NCI-H1092 treated with DMSO at 0.1 percent for 48 hours (cell line): ENCODE measurements at places on chromosomes 5 and 9.

DNA sequence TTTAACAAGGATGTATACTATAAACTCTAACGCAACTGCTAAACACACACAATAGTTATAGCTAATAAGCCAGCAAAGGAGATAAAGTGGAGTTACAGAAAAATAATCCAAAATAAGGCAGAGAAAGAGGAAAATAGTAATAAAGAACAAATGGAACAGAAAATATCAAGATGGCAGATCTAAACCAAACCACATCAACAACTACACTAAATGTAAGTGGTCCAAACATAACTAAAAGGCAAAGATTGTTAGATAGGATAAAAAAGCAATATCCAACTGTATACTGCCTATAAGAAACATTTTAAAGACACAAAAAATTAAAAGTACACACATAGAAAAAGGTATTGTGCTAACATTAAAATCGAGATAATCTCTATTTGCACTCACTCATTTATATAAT is 5.6 kb upstream of the COL23A1 start:
- no peak for DNase-seq

GRCh38 chr5:96081276-96081858 is 119.7 kb upstream of the ELL2 start:
- no peak for DNase-seq

GRCh38 chr9:115144706-115145105 is 26.7 kb upstream of the TNC start:
- no peak for DNase-seq

DNA sequence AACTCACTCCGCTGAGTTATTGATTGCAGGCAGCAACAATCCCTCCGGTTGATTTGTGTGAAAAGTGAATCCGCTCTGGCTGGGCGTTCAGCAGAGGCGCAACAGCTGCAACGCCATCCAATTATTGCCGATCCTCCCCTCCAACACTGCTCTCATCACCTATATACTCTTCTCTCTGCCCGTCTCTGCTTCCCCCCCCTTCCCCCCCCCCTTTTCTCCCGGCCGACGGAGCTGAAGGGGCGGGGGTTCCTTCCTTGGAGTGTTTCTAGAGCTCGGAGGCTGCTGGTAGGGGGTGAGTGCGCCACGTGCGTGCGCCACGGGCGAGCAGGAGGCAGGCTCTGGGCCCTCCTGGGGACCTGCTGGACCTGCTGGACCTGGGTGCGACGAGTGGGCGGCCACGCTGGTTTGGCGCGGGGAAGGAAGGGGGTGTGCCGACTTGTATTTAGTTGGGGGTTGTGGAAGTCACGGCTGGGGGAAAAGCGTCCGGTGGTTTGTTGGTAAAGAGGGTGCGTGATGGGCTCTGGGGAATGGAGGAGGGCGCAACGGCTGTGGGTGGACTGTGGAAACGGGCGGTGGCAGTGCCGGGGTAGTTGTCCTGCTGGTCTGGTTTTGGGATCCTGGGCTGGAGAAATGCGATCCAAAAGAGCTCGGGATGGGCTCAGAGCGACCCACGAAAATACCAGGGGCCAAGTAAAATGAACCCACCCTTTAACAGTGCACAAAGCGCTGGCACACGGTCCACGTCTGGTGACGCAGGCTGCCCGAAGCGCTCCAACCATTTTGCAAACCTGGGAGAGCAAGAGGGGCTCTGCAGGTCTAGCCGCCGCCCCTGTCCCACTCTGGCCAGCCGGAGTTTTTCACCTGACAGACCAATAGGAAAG is 6.4 kb upstream of the MEF2C start:
- peak; percentile 58 for DNase-seq

DNA sequence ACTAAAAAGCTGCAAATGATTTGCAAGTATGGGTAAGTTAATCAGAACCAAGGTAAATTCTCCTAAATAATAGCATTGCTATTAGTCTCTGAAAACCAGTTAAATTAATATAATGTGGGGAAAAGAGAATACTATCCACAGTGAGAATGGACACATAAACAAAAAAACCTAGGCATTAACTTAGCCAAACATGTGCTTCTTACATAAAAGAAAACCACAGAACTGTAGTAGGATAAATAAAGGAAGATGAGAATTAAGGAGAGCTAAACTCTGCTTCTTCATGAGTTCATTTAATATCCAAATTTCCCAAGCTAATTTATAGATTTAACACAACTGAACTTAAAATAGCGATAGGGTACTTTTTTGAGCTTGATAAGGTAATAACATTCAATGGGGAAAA is 31.8 kb downstream of the ABCA1 start:
- no peak for DNase-seq

DNA sequence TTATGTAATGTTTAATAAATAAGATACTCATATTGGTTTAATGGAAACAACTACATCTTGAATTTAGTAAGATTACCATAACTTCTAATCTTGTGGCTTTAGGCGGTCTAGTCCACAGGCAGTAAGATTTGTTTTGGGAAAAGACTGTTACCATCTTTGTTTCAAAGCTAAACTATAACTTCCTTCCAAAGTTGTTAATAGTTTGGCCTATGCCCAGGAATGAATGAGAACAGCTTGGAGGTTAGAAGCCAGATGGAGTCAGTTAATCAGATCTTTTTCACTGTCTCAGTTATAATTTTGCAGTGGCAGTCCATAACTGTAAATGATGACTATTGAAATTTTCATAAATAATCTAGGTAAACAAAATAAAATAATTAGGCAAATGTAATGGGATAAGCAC is 241.8 kb upstream of the KLF9 start:
- no peak for DNase-seq

- DNase-seq: no peak
These were observed 31.4 kb downstream of the RXRA start for GRCh38 chr9:134357631-134358025.

DNA sequence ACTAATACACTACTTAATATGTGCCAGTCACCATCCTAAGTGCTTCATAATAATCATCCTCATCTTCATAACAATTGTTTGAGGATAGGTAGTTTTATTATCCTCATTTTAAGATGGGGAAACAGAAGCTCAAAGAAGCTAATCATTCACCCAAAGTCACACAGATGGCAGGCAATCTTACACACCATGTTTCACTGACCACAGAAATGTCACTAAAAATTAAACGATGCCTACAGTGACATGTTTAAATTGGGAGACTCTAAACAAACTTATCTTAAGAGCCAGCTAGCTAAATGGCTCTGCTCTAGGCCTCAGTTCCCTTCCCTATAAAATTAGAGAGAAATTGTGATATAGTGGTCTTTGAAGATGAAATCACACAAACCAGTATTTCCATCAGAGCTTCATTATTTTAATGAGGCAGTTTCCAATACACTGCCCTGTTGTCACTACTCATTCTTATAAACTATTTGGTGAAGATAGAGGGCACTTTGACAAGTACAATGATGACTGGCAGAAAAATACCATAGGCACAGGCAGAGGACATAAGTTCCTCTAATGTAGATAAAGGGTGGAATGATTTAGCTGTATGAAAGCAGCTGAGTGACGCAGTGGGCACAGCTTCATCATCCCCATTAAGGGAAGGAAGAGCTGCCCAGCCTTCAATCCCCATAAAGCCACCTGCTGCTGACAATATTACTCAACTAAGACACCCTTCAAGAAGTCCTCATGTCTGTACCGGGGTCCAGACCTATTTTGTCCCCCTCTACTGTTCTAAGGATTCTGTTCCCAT is 224.1 kb downstream of the ACTL7B start:
- DNase-seq: no peak

DNA sequence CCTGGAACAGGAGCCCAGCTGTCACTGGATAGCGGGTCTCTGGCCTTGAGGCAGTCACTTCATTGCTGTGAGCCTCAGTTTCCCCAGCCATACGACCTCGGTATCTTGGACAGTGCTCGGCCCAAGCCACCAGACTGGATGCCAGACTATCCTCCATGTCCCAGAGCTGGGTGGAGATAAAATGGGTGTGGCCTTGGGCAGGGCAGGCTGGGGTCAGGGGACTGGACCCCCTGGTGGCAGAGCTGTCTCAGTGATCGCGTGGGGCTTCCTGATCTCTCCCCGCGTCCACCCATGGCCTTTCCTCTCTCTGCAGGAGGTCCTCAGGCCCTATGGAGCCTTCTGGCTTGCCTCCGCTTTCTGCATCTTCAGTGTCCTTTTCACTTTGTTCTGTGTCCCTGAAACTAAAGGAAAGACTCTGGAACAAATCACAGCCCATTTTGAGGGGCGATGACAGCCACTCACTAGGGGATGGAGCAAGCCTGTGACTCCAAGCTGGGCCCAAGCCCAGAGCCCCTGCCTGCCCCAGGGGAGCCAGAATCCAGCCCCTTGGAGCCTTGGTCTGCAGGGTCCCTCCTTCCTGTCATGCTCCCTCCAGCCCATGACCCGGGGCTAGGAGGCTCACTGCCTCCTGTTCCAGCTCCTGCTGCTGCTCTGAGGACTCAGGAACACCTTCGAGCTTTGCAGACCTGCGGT is 10.0 kb downstream of the SLC2A8 start:
- DNase-seq: no peak

DNA sequence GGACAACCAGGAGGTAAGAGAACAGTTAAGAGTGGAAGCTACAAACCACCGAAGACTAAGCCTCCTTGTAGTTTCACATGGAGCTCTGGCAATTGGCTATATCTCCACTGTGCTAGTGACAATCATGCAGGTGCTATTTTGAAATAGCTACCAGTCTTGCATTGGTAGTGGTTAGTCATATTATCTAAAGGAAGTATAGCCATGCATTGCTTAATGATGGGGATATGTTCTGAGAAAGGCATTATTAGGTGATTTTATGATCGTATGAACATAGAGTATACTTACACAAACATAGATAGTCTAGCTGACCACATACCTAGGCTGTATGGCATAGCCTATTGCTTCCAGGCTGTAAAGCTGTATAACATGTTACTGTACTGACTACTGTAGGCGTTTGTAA is 28.4 kb downstream of the HSDL2 start:
- DNase-seq: no peak

GRCh38 chr5:23072179-23072578 is 219.0 kb upstream of the CDH12 start:
- no peak for DNase-seq

GRCh38 chr9:105205787-105206495 is 38.5 kb upstream of the SLC44A1 start:
- DNase-seq: no peak

DNA sequence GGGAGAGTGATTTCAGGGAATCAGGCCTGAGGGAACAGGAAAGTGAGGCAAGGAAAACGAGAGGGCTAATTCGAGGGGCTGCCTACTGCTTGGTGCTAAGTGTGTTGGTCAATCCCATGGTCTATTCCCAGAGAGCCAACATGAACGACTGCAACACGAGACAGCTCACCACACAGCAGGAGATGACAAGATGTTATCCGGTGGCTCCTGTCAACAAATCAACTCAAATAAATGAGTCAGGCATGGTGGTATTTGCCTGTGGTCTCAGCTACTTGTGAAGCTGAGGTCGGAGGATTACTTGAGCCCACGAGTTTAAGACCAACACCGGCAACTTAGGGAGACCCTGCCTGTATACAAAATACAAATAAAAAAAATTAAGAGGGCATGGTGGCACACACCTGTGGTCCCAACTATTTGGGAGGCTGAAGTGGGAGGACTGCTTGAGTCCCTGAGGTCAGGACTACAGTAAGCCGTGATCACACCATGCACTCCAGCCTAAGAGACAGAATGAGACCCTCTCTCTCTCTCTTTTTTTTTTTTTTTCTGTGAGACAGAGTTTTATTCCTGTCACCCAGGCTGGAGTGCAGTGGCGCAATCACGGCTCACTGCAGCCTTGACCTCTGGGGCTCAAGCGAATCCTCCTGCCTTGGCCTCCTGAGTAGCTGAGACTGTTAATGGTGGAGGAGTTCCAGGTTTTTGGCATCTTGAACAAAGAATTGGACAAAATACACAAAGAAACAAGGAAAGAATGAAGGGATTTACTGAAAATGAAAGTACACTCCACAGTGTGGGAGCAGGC is 9.0 kb upstream of the FAF2 start:
- DNase-seq: no peak

- DNase-seq: no peak
These were observed 115.1 kb downstream of the GABBR2 start for GRCh38 chr9:98593354-98594253.

- DNase-seq: no peak
These were observed 74.5 kb upstream of the TBC1D2 start for GRCh38 chr9:98329904-98330303.

DNA sequence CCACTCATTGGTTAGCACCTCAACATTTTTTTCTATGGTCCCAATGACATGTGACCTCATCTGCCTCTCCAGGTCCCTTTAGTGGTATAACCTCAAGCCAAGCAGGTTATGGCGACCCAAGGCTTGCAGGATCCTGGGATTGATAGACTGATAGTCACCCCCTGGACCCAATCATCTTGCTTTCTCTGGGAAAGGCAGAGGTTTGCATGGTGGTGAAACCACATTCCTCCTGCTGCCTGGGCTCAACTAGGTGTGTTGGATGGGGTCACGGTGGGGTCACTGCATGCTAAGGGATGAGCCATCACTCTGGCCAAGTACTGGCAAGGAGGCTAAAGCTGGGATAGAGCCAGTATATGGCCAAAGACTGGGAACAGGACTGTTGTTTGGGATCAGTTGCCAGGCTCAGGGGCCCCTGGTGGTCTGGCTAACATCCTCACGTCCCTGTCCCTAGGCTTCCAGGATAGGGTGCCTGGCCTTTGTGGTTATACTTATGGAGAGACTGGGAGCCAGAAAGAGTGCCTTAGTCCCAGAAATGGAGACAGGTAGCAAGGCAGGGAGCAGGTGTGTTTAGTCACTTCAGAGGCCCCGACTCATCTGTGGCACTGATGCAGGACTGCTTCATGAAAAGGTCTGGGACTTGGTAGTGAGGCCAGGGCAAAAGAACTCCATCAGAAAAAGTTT is 4.6 kb upstream of the SMIM32 start:
- no peak for DNase-seq

DNA sequence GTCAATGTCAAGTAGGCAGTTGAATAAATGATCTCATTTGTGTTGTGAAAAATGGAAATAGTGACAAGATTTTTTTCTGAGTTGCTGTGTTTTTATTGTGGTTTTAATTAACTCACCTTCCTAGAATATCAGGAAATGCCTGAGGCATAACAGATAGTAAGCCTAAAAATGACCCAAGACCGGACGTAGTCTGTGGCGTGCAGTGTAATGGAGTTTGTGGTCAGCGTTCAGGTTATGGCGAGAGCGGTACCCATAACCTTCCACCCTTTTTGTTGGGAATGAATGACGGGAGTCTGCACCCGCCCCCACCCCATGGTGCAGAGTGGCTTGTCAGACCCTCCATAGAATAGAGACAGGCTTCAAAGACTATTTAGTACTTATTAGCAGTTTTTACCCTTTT is 119.3 kb downstream of the GALNT10 start:
- no peak for DNase-seq

- no peak for DNase-seq
These were observed 177.4 kb downstream of the NSG2 start for GRCh38 chr5:174222891-174223290.
